ENCODE measurements at places on chromosomes 7 and 10.

DNA sequence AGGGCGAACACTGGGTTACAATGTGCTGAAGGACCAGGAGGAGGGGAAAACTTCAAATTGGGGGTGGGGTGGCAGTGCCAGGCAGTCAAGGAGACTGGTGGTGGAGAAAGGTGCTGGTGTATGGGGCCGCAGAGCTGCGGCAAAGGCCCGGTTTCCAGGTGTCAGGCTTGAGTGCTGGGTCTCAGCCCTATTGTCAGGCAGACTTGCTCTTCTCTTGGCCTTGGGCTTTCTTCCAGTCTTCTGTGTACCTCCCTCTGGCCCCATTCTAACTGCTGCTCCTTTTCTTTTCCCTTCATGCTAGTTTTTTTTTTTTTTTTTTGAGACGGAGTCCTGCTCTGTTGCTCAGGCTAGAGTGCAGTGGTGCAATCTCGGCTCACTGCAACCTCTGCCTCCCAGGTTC lies 51.0 kb downstream of the POLR3A start:
- DNase-seq = no peak

DNA sequence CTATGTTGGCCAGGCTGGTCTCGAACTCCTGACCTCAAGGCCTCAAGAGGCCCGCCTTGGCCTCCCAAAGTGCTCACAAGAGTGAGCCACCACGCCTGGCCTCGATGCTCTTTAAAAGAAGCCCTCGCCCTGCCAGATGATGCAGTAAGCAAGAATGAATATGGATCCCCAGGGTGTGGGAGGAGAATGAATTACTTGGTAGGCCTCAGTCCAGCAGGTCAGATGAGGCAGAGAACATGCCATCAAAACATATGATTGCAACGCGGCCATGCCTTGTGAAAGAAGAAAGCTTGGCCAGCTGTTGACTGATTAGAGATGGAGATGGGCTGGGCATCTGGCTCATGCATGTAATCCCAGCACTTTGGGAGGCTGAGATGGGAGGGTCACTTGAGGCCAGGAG lies 68.7 kb downstream of the CAMK1D start:
- DNase-seq = no peak

DNA sequence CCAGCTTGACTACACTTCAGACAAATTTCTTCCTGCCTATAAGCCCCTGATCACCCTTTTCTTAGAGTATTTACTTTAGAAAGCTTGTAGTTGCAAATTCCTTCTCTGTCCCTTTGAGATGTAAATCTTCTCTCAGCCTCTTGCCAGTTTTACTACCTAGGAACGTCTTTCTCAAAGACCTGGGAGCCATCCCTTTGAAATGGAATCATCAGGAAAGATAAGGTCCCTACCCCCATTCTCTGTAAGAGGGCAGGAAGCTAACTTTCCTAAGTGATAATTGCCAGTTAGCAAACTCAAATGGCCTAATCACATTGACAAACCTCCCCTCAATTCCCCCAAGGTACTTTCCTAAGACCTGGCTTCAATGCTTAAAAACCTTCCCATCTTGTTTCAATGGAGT lies 304.5 kb downstream of the MDFIC start:
- DNase-seq = no peak

GRCh38 chr7:2820508-2820934 lies 23.6 kb downstream of the GNA12 start:
- DNase-seq = no peak

- DNase-seq = no peak
Measured at GRCh38 chr10:130817046-130817624, 494.4 kb downstream of the TCERG1L start.
